Pulmonary artery endothelial cell (primary cell): ENCODE measurements at places on chromosomes 3 and 15. TPM values are rescaled to one million over a fixed set of nuclear protein-coding genes. Genes with fewer than 3 reads are reported as not detected.

RASGRF1 gene
- not detected in 2 replicates for total RNA-seq

SLC25A20 gene
- total RNA-seq: 25.4 and 26.6 TPM in 2 replicates

SUSD5 gene
- total RNA-seq: 0.59 and 3.8 TPM in 2 replicates

FEZF2 gene
- not detected in 2 replicates for total RNA-seq

ACKR2 gene
- total RNA-seq: not detected in 2 replicates
